NCI-H2171 (cell line): ENCODE measurements at places on chromosomes 3 and 15.

- no peak for DNase-seq
Observed at GRCh38 chr15:88258093-88258641, 1.6 kb upstream of the NTRK3 start.

GRCh38 chr3:30232142-30232541, 374.3 kb upstream of the TGFBR2 start:
- DNase-seq = no peak

DNA sequence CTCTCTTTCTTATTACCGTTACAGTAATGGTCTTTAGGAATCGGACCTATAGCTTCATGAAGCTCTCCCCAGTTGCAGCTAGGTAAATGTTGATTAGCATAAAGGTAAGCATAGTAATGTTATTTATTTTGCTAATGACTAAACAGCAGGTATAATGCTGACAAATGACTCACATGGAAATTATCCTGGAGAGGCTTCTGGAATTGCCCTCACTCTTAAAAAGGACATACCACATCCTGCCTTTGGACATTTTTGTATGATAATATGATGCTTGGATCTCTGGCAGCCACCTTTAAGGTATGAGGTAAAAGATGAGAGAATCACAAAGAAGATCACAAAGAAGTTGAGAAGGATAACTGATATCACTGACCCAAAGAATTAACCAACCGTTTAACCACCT, 238.6 kb downstream of the CHL1 start:
- no peak for DNase-seq

DNA sequence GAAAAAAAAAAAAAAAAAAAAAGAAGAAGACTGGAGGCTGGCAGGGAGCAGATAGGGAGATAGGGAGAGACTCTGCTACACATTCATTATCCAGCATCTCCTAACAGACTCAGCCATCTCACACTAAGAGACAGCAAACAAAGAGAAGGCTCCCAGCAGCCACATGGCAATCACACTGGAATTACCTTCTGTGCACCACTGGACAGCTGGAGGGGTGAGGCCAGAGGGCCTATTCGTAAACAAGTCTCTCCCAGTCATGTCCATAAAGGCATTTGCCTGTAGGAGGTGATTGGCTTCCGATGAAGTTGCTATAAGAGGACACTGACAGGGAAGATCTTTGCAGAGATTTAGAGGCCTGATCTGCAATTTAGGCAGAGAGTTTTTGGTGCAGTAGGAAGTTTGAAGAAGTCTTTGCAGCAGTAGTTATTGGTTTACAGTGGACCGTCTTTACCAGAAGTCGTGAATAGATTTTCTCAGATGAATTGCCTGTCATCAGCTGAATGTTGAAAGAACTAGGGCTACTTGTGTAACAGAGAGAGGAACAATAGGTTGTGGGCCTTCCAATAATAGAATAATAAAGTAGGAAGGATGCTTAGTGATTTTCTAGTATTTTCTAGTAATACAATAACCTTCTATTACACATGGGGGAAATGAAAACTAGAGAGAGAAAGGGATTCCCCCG, 89.7 kb downstream of the TP63 start:
- no peak for DNase-seq

DNA sequence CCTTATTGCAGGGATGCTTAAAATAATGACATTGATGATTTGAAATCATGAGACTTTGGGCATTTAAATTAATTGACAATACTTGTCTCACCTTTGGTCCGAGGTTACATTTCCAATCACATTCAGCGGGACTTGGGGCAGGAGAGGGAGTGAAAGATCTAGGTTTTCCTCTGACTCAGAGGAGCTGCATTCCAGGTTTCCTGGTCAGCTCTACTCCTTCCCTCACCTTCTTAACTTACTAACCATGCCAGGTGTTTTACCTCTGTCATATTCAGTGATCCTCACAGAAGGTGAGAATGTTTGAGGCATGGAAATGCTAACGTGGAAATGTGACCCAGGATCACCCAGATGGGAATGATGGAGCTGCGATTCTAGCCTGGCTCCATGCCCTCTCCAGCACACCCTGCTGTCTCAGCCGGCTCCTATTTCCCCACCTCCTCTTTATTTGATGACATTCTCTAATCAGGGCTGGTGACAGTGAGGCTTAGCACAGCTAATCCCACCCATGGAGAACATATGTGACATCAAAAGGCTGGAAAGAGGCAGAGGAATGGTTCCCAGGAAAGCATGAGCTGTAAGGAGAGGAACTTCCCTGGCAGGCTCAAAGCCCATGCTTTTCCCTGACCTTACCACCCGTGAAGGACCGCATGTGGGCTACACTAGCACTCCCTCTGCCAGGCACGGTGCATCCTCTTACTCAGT, 38.7 kb downstream of the THSD4 start:
- DNase-seq = peak; percentile 10
